ENCODE measurements at places on chromosomes 12 and 14.
A peak's percentile ranks its signal among the peaks of the same experiment; 100 is the strongest.

GRCh38 chr12:50069539-50069938 is 12.1 kb downstream of the ASIC1 start:
- DNase-seq, result no peak

GRCh38 chr14:89915114-89915878 is 39.2 kb downstream of the EFCAB11 start:
- peak; percentile 52 for DNase-seq

DNA sequence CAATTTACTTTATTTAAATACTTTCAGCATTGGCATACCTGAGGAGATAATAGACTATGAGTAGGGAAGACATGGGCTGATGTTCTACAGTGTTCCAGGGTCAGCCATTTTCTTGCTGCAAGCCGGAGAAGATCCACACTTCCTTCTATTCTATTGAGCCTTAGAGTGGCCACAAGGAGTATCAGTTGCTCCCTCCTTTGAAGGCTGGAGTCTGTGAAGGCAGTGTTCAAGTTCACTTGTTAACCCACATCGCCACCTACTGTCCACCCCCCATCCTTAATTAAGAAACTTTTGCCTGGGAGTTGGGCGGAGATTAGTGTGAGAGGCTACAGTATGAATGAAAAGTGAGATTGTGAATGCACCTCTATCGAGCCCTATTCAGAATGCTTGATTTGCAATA is 666.6 kb downstream of the NRXN3 start:
- DNase-seq, result no peak

DNA sequence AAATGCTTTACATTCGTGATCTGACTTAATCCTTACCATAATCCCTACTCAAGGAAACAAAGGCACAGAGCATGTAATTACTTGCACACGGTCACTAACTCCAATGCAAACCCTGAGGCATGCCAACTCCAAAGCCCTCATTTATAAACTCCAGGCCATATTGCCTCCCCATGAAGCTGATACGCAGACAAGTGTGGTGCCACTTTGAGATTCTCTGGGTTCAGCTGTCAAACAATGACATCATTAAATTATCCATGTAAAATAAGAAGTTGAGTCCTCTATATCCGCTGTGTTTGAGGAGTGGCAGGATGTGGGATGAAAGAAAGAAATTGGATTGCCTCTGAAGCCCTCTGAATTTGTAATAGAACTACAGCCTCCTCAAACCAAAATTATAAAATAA is 62.8 kb downstream of the ANO4 start:
- DNase-seq, result no peak

- DNase-seq, result no peak
These were observed 360.2 kb downstream of the GALC start for GRCh38 chr14:87632796-87633195.

GRCh38 chr12:63410197-63410596 is 258.1 kb downstream of the DPY19L2 start:
- no peak for DNase-seq

DNA sequence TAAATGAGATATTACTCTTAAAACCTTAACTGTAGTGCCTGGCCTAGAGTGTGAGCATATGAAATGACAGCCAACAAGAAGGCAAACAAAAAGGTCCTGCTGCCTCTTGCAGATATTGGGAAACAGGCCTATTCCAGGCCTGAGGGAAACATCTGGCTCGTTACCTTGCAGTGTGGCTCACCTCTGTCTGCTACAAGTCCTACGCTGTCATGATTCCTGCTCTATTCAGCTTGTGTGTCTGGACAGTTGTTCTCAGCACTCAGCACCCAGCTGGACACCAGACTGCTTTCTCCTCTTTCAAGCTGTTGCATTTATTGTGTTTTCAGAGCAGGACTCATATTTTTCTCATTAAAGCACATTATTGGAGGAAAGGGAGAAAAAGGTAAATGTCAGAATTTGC is 113.5 kb downstream of the TMTC2 start:
- DNase-seq, result no peak

GRCh38 chr12:67531051-67531450 is 117.5 kb upstream of the DYRK2 start:
- no peak for DNase-seq

DNA sequence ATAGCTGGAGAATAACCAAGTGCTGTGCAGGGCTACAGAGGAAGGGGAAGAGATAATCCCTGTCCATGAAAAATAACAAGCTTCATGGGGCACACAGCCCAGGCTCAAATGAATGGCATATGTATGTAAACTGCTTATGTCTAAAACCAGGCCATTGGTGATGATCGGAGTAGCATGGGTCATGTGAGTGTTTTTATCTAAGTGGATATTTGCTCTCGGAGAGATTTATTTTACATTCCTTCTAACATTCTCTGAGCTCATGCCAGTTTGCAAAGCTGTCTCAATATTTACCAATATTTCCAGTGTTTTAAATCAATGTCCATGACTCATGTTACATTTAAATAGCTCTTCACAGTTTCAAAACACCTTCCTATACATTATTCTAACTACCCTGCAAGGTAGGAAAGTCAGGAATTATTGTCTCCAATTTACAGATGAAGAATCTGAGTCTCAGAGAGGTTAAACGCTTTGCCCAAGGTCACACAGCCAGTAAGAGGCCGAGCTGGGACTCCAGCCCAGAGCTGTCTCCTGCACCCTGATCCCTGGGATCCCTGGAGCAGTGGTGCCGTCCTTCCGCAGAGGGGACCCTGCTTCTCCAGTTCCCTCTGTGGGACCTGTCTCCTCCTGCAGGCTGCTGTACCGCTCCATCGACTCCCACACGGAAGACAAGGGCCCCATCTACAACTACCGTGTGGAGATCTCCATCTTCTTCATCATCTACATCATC is 186.7 kb upstream of the FKBP4 start:
- no peak for DNase-seq

DNA sequence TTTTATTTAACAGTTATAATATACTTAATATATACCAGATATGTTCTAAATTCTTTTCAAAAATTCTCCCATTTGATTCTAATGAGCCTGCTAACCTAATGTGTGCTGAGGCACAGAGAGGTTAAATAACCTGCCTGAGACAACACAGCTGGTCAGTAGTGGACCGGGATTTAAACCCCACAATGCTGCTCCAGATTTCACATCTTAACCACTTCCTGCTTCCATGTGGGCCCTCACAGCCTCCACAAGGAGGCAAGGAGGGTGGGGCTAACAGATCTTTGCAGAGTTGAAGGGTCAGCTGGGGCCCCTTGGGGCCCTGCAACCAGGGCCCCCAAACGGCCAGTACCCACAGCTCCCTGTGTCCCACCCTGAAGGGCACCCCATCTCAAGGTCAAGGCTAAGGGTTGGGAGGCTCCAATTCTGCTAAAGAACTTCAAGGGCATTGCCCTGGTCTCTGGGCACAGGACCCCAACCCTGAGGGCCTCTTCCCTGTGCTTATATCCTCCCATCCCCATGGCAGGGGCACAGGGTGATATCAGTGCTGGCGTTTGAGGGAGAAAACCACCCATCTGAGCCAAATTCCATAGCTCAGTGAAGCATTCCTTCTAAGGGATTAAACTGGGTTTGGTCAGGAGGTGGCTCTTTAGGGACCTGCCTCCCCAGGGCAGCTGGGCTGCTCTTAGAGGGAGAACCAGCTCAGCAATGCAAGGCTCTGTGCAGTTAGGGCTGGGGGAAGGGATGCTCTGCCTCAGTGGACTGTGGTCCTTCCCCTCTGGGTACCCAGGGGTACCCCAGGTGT is 2.2 kb downstream of the KRT80 start:
- DNase-seq, result no peak

DNA sequence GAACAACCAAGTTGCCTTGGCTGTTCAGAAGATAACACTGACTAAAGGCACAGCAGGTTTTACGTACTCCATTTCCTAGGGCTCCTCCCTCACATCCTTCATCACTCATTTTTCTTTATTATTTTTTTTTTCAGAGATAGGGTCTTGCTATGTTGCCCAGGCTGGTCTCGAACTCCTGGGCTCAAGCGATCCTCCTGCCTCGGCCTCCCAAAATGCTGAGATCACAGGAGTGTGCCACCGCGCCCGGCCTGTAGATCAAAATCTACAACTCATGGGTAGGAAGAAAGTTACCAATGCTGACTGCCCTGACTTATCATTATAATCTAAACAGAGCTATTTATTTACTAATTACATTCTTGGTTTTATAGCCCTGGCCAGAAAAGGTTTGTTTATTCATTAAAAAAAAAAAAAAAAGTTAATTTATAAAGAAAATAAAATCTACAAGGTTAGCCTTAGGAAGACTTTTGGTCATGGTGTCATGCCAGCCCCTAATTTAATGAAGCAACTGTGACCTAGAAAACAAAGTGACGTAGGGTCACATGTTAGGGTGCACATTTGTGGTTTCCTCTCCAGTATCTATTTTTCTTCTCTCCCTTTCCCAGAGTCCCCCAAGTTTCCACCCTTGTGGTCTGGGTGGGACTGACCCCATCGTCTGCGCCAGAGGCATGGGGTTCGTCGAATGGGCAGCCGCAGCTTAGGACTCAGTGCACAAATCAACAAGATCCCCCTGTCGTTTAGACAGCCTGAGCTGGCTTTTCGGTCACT is 19.0 kb upstream of the FOXN3 start:
- DNase-seq, result no peak

DNA sequence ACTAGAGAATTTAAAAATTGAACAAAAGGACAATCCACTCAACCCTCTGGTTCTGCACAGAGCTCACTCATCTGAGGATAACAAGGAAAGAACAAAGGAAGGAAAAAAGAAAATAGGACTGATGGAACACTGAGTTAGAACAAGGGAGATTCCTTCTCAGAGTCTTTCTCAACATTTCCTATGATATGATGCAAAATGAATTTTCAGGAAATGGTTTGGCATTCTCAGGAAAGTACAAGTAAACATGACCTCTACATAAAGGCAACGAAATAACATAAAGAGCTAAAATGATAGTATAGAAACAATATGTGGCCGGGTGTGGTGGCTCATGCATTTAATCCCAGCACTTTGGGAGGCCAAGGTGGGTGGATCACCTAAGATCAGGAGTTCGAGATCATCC is 135.8 kb downstream of the ITPR2 start:
- no peak for DNase-seq

GRCh38 chr12:52352951-52353350 is 14.3 kb downstream of the KRT85 start:
- no peak for DNase-seq

DNA sequence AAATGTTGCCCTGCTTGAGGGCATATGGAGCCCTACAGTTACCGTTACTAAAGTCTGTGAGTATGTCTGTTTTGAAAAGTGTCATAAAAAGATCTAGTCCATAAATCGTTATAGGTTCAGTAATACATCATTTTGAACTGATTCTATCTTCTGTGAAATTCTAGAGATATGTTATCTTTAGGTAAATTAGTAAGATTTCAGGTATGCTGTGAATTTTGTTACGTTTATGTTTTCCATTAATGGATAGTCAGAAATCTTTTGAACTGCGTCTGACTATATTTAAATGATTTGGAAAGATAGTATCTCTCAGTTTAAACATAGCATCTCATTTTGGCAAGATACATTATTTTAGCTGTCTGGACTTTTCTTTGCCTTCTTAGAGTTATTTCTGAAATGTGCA is 8.3 kb downstream of the ALG10 start:
- DNase-seq, result no peak

GRCh38 chr12:84767079-84767478 is 145.5 kb downstream of the SLC6A15 start:
- no peak for DNase-seq

- DNase-seq, result no peak
These were observed 46.7 kb downstream of the GXYLT1 start for GRCh38 chr12:42097971-42098370.

- DNase-seq, result no peak
These were observed 33.2 kb downstream of the RPH3A start for GRCh38 chr12:112824701-112825100.

DNA sequence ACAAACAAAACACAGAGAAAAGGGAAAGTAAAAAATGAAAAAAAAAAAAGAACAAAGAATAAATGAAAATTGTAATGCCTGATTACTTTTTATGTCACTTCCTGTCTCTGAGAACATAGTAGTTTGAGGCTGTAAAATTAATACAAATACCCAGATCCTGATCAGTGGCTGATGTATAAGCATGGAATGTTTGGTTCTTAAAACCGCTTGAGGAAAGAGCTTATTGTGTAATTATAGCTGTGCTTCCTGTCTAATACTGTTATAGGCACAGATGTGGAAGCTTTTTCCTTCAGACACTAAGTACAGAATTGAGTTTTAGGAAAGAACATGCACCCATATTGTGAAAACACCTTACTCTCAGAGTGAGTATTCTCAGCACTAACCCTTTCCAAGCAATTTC is 86.9 kb downstream of the AVPR1A start:
- no peak for DNase-seq

DNA sequence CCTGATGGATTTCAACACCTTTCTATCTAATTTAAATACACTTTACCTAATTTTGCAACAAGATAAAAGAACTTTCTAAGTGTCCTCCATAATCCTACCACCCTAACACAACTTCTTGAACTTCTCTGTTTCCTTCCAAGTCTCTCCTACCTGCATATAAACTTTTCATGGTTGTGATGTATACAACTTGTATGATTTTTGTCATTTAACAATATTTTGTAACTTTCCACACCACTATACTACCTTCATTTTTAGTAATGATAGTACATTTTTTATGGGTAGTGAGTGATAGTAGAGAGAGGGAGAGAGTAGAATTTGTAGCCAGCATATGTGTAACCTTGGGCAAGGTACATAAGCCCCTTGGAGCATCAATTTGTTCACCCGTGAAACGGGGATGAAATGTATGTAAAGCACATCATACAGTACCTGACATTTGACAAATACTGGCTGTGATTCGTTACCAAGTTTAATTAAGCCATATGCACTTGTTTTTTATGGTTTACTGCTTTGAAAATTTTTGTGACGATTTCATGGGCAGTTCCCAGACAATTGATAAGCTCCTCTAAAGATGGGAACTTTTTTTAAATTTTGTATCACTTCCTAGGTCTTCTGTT is 177.8 kb upstream of the SLC38A2 start:
- DNase-seq, result no peak

GRCh38 chr14:24113801-24114531 is 611 bp upstream of the DCAF11 start:
- peak; percentile 68 for DNase-seq

- DNase-seq, result no peak
These were observed 539 bp downstream of the PSME2 start for GRCh38 chr14:24145690-24146452.

DNA sequence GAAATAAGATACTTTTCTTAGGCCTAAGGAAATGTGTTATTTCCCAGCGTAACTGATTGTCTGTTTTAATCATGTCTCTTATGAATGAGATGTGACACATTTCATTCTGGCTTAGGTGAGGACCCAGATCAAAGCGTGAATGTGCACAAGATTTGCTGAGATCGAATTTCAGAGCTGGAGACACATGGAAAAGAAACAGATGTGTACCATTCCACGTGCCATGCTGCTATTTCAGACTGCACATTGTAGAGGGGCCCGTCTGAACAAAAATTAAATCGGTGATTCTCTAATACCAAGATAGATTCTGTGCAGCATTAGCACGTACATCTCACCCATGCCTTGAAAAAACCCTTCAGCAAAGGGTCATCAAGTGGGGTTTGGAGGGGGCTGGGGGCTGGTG is 290.4 kb downstream of the AACS start:
- DNase-seq, result no peak

GRCh38 chr14:74475678-74476077 is 17.4 kb downstream of the NPC2 start:
- no peak for DNase-seq
